ENCODE measurements at places on chromosomes 3 and 15. TPM values are rescaled to one million over a fixed set of nuclear protein-coding genes. Genes with fewer than 3 reads are reported as not detected.

DNA sequence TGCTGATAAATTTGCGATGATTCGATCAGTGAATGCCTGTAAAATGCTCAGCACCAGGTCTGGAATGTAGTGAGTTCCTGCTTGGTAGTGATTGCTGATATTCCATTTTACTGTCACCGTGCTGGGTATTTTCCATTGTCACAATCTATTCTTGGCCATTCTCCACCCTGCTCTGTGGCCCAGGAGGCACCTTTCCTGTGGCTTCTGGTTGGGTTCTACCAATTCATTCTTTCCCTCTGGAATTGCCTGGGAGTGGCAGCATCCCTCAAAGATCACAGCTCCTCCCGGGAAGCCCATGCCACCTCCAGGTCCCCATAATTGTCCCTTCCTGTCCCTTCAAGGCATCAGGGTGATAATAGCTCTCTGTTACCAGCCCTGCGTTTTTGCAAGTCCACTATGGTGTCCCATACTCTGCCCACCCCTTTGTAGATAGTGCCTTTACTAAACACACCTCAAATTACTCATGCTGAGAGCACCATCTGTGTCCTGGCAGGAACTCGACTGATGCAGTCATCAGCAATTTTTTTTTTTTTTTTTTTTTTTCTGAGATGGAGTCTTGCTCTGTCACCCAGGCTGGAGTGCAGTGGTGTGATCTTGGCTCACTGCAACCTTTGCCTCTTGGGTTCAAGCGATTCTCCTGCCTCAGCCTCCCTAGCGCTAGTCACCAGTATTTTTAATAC is 177.8 kb upstream of the PROK2 start:
- no peak for DNase-seq

- DNase-seq: peak; percentile 54
Observed at GRCh38 chr3:24253336-24253735, 241.3 kb downstream of the THRB start.

- DNase-seq: no peak
Observed at GRCh38 chr3:98577178-98577895, 16.1 kb downstream of the CPOX start.

CCR9 gene
- not detected for polyA plus RNA-seq

SERINC4 gene
- 0.04 TPM for polyA plus RNA-seq

AHSG gene
- polyA plus RNA-seq: 25,909 TPM

Data from HepG2 (cell line).